ENCODE measurements at places on chromosomes 12 and 14.

- DNase-seq, result no peak
These were observed 61.3 kb downstream of the DIP2B start for GRCh38 chr12:50566066-50566465.

DNA sequence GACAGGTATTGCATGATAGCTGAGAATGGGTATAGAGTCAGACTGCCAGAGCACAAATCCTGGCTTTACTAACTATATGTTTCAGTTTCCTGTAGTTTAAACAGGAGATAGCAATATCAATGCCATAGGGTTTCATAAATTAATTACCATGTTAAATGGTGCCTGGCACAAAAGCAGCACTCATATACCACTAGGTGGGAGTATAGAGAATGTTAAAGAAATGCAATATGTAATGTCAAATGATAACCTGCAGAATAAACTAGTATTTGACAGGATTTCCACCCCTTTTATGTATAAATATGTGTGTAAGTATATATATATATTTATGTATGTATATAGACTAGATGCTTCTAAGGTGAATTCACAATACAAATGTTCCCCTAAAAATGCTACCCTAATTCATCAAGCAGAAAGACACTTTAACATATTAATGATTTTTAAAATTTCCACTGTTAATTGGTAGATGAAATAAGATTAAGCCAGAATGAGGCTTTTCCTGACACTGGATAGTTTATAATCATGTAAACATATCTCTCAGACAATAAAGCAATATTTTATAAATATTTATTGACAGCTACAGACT, 8.6 kb downstream of the WDR89 start:
- peak; percentile 23 for DNase-seq

DNA sequence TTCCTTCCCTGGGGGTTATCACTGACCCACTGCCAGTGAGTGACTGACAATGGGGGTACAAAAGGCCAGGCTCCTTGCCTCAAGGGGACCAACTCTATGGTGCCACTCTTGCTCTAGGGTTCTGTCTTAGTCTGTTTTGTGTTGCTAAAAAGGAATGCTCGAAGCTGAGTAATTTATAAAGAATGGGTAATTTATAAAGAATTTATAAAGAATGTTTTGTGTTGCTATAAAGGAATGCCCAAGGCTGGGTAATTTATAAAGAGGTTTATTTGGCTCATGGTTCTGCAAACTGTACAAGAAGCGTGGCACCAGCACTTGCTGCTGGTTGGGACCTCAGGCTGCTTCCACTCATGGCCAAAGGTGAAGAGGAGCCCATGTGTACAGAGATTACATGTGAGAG, 15.8 kb upstream of the RASSF8 start:
- DNase-seq, result no peak

GRCh38 chr14:72906879-72907278, 13.0 kb upstream of the DPF3 start:
- DNase-seq, result no peak

- DNase-seq, result no peak
These were observed 301.8 kb downstream of the AEBP2 start for GRCh38 chr12:19741132-19741489.

DNA sequence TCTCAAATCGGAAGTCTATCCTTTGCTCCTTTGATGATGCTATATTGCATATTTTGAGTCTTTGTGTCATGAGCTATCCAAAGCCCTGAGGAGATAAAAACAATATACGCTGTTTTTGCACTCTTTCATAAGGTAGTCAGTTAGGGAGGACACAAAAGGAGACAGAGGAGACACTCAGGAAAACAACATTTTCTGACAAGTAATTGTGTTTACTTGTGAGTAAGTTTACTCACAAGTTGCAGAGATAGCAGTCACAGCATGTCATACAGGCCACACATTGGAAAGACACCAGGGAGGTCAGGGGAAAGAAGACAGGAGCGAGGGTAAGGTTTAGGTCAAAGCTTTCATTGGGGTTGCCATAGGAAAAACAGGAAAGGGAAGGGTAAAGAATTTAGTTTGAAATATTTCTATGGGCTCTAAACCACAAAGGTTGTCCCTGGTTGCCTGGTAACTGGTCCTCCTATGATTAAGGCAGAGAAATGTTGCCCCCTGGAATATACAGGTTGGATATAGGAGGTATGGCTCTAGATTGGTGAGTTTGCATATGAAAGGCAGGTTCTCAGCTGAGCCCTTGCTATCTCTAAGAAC, 7.4 kb upstream of the GABARAPL1 start:
- DNase-seq, result no peak

GRCh38 chr12:101889211-101889752, 11.9 kb downstream of the DRAM1 start:
- no peak for DNase-seq

- DNase-seq, result no peak
These were observed 916.5 kb downstream of the AACS start for GRCh38 chr12:125981610-125982253.

DNA sequence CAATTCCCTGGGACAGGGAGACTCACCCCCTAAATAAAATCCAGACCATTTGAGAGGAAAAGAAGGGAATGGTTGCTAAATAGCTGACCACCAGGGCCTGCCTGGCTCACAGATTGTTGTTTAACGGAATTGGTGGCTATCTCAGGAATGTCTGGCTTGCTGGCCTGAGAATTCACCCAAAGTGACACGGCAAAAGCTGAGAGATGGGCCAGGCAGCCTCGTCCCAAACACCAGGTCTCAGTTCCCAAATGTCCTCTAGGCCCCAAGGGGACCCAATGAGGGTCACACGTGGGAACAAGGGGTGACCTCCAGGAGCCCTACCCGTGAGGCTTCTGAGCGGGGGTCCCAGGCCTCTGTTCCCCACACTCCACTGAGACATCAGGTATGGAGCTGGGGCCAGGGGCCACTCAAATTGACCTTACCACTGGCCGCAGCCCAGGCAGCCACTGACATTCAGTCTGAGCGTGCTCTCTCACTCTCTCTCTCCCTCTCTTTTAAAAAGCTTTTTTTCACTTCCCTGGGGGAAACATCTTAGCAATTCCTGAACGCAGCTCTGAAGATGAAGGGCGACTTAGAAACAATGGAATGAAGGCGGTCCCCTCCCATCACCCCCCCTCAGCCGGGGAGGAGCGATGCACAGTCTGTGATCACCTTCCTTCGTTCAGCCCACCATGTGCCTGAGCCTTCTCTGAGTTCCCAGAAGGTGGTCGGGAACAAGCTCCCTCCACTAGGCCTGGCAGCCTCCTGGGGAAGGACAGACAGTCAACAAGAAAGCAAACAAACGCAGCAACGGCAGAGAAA, 131.2 kb downstream of the SCARB1 start:
- DNase-seq, result no peak

GRCh38 chr14:69657950-69658355, 46.6 kb downstream of the SUSD6 start:
- DNase-seq, result peak; percentile 43

GRCh38 chr12:4984971-4985370, 58.7 kb upstream of the KCNA5 start:
- no peak for DNase-seq

DNA sequence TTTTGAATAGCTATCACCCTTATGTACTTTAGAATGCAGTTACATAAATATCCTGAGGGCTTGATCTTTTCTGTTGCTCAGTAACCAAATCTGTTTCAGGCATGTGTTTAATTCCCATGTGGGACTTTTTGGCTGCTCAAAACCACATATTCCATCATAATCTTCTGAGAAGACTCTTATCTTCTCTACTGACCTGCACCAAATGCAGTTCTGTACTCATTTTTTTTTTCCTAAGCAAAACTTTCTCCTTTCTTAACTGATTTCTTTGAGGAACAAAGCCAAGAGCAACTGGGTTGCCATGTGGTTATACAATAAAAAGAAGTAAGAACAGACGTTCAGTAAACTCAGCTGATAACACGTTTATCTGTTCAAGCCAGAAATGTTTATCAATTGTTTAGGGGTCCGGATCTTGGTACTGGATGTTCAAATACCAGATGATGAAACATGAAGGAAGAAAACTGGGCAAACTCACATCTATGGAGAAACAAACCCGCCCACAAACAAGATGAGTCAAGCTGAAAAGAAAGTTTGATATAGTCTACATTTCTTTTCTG, 50.1 kb downstream of the TMEM132C start:
- DNase-seq, result no peak

GRCh38 chr14:89537911-89538310, 120.9 kb upstream of the FOXN3 start:
- DNase-seq, result peak; percentile 24

DNA sequence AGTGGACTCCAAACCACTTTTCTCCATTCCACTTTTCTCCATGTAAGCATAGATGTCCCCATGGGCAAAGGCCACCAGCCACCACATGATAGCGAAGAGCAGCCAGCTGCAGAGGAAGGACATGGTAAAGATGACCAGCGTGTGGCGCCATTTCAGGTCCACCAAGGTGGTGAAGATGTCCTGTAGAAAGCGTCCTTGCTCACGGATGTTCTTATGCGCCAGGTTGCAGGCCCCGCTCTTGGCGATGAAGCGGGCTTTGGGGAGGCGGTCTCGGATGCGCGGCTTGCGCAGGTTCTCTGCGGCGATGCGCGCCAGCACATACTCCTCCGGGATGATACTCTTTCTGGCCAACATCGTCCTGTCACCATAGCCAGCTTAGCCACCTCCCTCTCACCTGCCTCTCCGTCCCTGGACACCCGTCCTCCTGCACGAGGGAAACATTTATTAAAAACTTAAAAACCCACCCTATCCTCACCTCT, 1.2 kb downstream of the KCNJ8 start:
- peak; percentile 51 for DNase-seq

GRCh38 chr14:26597071-26597588, 703 bp downstream of the NOVA1 start:
- DNase-seq, result peak; percentile 46

- DNase-seq, result no peak
These were observed 12.5 kb downstream of the VWF start for GRCh38 chr12:6112004-6112403.

GRCh38 chr14:81127785-81128184, 93.0 kb downstream of the GTF2A1 start:
- no peak for DNase-seq

GRCh38 chr14:30468354-30468753, 90.6 kb upstream of the G2E3 start:
- DNase-seq, result no peak

GRCh38 chr14:104927901-104928300, 3.2 kb downstream of the PLD4 start:
- no peak for DNase-seq

- no peak for DNase-seq
These were observed 38.6 kb downstream of the BCL11B start for GRCh38 chr14:99233222-99234035.

DNA sequence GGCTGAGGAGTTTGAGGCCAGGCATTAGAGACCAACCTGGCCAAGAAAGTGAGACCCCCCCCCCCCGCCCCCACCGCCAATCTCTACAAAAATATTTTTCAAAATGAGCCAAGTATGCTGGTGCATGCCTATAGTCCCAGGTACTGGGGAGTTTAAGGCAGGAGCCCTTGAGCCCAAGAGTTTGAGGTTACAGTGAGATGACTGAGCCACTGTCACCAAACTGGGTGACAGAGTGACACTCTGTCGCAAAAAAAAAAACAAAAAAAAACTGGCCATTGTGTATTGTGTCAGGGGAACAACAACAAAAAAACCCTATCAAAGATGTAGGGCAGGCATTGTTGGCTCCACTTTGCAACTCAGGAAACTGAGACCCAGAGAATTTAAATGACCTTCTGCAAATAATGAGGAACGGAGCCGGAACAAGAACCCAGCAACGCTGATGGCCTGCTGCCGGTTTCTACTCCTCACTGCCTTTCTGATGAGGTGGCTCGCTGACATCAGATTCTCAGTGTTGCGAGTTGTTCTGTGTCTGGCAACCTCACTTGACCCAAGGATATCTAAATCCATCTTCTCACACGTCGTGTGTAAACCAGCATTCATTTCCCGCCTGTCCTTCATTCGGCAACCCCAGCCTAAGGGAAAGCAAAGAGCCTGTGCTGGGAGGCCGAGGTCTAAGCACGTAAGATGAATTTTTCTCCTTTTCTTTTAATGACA, 195.2 kb upstream of the CRY1 start:
- DNase-seq, result no peak

DNA sequence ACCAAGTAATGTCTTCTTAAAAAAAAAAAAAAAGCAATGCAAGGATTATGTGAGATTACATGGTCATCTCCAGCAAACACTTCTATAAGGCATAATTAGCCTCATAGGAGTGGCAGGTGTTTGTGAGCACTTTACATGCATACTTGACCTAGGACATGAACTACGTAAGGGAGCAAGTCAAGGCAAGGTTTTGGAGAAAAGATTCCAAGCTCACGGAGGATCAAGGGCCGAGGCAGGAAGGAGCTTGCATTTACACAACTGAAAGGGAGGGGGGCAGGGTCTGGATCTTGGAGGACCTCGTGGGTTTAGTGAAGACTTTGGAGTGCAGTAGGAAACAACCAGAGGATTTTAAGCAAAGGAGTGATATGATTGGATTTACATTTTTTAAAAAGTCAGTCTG, 112.5 kb downstream of the CCER1 start:
- peak; percentile 31 for DNase-seq

- DNase-seq, result no peak
These were observed 7.7 kb downstream of the FOS start for GRCh38 chr14:75286313-75286712.

DNA sequence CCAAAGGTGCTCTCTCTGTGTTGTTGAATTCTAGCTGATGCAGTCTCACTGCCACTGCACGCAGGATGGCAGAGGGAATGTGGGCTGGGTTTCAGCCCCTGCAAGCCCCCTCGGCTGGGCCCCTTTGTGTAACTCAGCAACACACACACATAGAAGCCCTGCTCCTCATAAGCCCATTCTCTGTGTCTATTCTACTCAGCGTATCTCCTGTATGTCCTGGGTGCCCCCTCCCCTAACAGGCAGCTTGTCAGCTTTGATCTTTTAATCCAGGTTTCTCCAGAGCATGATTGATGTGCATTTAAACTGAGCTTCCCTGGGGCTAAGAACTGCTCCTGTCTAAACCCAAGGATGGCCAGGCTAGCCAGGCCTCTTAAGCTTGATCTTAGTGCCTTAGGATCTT, 43.0 kb downstream of the SRRM4 start:
- no peak for DNase-seq

- DNase-seq, result no peak
These were observed 62.7 kb downstream of the TTLL5 start for GRCh38 chr14:75723716-75724115.

Measured in iPS-NIHi11 (cell line).